ENCODE measurements at places on chromosomes 7 and 10.

GRCh38 chr7:28411876-28412662 is at the start of gene CREB5:
TSS of gene CREB5 (plus strand) at chr7:28412518. CDS start at chr7:28412915, 397 bp downstream.
- DNase-seq = no peak

DNA sequence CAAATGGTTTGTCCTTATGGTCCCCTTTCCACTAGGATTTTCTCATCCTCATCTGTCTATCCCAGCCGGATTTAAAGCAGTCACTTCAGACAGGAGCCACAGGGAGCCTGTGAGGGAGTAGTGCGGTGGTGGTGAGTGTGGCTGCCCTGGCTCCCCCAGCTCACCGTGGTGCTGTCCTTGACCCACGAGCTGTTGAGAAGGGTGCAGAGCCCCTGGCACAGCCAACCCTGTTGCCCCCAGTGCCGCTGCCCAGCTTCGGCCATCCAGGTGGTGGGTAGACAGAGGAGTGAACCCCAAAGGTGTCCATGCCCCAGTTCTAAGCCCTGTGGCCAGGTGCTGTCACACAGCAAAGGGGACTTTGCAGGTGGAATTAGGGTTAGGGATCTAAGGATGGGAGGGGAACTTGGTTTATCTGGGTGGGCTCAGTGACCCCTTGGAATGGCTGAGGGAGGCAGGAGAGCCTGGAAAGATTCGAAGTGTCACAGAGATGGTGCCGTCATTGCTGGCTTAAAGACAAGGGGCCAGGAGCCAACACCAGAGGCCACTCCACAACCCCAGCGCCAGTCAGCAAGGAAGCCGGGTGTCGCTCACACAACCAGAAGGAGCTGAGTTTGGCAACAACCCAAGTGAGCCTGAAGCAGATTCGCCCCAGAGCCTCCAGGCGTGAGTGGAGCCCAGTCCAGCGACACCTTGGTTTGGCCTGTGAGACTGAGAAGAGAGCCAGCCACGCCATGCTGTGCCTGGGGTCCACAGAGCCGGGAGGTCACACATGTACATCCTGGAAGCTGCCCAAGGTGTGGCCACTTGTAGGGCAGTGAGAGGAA is 142.4 kb downstream of the ADCY1 start:
- no peak for DNase-seq

DNA sequence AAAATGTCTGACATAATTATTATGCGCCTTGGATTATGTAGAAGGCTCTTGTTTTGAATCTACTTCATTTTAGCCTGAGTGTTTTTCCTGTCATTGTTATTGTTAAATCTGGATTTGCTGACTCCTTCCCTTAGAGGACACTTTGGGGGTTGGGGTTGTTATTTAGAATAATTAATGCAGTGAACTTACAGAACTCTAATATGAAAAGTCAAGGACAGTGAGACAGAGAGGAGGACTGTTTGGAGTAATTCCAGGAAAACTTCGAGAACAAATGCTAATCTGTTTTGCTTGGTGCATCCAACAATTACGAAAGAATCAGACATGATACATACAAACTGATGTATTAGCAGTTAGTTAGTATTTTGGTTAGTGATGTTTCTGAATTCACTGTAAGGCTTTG is 146.1 kb downstream of the ABCA13 start:
- DNase-seq = no peak

DNA sequence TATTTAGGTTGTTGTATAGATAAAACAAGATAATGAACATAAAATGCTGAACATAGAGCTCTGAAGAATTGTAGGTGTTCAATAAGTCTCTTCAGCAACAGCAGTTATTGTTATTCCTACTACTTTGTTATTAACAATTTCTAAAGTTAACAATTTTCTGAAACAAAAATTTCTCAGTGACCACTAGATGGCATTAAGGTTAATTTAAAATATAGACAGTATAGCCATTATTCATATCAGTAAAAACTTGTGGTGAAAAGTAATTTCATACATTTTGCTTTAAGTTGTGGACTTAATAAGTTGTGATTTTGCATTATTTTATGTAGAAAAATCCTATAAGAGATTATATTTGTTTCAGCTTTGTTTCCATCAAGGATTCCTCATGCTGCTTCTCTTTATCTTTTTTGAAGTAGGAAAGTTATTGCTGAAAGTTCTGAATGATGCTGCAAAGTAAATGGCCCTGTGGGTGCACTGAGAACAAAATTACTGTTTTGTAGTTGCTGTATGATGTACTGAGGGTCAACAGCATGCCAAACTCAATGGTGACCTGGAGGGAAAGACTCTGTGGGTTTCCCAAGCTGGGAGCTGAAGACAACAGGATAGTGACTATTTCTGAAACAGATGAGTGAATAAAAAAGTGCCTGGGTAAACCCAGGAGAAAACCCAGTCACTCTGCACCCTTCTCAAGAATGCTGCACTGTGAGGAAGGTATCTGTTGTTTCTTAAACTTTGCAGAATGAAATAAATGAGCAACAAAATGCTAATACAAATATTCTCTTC is 253.6 kb downstream of the KIF20B start:
- no peak for DNase-seq

GRCh38 chr7:125814100-125814499 is 884.5 kb upstream of the POT1 start:
- DNase-seq = no peak

GRCh38 chr7:142910031-142910433 is 23.5 kb downstream of the TRPV5 start:
- no peak for DNase-seq

- no peak for DNase-seq
Measured at GRCh38 chr7:25132430-25132829, 7.4 kb upstream of the CYCS start.

GRCh38 chr7:143279186-143280098 is 5.3 kb upstream of the TMEM139 start:
- DNase-seq = no peak
